Effector CD8-positive, alpha-beta T cell (primary cell): ENCODE measurements at places on chromosomes 5 and 9.

GRCh38 chr5:13731121-13731628 lies 213.3 kb downstream of the DNAH5 start:
- no peak for DNase-seq

DNA sequence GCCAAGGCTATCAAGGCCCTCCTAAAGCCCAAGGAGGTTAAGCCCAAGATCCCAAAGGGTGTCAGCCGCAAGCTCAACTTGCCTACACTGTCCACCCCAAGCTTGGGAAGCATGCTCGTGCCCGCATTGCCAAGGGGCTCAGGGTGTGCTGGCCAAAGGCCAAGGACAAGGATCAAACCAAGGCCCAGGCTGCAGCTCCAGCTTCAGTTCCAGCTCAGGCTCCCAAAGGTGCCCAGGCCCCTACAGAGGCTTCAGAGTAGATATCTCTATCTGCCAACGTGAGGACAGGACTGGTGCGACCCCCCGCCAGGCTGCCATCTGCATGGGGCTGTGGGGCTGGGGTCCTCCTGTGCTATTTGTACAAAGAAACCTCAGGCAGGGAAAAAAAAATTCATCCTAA lies 3.3 kb downstream of the HOMER1 start:
- no peak for DNase-seq

- DNase-seq: no peak
Observed at GRCh38 chr5:96563816-96564215, 98.4 kb upstream of the CAST start.

GRCh38 chr9:36896296-36896695 lies 137.8 kb downstream of the PAX5 start:
- no peak for DNase-seq

DNA sequence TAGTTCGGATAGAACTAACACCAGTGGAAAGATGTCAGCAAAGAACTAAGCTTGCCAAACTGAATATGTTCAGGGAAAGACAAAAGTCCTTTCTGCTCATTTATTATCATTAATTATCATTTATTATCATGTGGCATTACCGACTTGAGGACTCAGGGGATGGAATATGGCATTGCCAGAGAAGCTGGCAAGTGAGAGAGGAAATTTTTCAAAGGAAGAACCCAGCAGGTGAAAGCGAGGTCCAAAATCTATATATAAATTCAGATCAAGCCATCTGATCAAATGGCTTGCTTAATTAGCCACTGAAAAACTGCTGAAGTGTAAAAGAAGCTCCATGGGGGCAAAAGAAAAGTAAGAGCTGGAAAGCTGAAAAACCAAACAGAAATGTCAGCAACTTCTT lies 1049.6 kb upstream of the SEMA6A start:
- no peak for DNase-seq

DNA sequence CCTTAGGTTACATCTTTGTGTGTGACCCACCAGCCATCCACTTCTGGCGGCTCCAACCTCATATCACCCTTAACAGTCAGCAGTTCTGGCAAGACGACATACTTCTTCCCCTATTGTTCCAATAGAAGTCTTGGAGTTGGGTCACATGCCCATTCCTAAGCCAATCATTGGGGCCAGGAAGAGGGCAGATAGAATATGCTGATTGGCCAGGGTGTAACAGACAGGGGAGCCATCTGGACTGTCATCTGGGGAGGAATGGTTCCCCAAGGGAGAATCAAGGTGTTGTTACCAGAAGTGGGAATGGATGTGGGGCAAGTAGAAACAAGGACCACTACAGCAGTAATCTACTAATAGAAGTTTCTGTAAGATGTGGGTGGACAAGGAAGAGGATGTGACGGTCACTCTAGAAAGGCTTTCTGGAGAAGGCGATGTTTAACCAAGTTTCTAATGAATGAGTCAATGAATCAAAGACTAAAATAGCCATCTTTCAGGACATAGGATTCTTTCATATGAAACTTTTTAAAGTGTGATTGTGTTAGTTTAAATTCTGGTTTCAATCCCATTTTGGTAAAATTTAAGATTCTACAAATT lies 200.4 kb downstream of the ARHGAP26 start:
- DNase-seq: no peak

GRCh38 chr9:70696694-70697335 lies 282.4 kb upstream of the KLF9 start:
- no peak for DNase-seq

DNA sequence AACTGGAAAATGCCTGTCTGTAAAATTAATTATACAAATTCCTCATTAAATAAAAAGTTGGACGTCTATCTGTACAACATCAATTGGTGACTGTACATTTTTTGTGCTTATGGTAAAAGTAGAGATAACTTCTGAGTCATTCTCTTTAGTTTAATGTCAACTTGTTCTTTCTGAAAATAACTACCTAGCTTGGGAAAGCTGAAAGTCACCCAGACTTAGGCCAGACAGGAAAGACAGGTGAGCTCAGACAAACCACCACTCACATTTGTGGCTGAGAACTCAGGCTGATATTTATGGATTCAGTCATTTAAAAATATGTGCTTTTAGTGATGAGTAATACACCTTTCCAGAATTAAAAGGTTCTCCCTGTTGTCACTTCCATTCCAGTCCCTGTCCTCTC lies 31.9 kb upstream of the ENTREP1 start:
- no peak for DNase-seq

- DNase-seq: no peak
Observed at GRCh38 chr5:10235350-10235749, 14.3 kb downstream of the ATPSCKMT start.

- DNase-seq: peak; percentile 10
Observed at GRCh38 chr9:100505564-100506159, 32.7 kb downstream of the TMEFF1 start.

GRCh38 chr9:78479441-78479840 lies 182.5 kb downstream of the PSAT1 start:
- no peak for DNase-seq

GRCh38 chr9:115596021-115596745 lies 478.2 kb upstream of the TNC start:
- no peak for DNase-seq

DNA sequence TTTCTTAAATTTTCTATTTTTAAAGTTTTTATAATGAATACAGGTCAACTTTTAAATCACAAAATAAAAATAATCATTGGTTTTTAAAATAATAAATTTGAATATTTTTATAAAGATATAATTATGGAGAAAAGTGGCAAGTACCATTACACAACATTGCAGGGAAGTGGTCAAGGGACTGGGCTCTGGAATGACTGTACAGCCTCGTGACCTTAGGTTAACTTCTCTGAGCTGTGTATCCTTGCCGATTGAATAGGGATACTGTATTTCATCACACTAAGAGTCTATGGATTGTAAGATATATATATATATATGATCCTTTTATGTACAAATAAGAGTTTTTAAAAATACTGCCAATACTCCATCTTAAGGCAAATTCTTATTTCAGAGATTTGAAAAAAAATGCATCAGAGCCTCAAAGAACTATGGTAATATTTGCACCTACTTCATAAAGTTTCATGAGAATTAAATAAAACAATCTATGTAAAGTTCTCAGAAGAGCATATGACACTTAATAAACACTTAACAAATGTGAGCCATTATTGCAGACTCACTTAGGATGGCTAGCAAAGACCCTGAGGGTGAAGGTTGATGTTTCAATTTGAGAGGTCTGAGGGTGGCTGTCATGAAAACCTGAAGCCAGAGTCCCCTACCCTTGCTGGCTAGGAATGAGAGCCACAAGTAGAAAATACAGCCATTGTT lies 136.5 kb downstream of the CCDC192 start:
- no peak for DNase-seq

GRCh38 chr5:66406761-66407336 lies 189.3 kb upstream of the MAST4 start:
- DNase-seq: no peak

DNA sequence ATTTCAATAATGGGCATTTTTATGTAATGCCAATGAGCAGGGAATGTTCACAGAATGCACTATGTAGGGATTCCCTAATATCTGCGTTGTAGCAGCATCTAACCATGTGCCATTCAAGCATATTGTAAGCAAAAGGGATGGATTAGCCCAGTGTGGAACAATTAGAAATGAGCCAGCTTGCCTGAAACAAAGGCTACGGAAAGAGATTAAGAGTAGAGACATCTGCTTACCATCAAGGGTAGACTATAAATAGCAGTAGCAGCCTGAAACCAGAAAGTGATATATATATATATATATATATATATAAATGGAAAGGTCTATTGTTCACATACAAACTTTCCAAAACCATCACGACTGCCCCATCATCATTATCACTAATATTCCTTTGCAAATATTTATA lies 31.9 kb upstream of the CEP120 start:
- no peak for DNase-seq

- DNase-seq: no peak
Observed at GRCh38 chr9:38006163-38006562, 62.9 kb downstream of the SHB start.

GRCh38 chr5:174425964-174426290 lies 298.5 kb upstream of the MSX2 start:
- no peak for DNase-seq

- no peak for DNase-seq
Observed at GRCh38 chr5:73892806-73893205, 266.8 kb downstream of the ARHGEF28 start.

DNA sequence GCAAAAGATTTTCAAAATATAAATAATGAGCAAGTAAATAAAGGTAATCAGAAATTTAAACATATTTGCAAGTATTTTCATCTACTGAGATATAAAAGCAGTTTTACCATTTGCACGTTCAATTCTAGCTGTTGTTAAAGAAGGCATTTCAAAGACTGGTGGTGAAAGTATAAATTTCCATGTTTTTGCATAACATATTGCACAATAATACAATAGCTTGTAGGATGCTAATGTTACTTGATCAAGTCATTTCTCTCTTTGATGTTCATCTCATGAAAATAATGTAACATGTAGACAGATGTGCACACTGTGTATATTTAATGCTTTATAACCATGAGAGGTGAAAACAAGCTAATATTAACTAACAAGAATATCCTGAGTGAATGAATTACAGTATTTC lies 651.9 kb downstream of the CDH9 start:
- no peak for DNase-seq

- DNase-seq: no peak
Observed at GRCh38 chr5:179368126-179368805, 23.0 kb upstream of the ADAMTS2 start.

- no peak for DNase-seq
Observed at GRCh38 chr5:91272858-91273257, 110.3 kb downstream of the ARRDC3 start.

- DNase-seq: no peak
Observed at GRCh38 chr9:4799033-4799430, 6.3 kb downstream of the RCL1 start.

GRCh38 chr5:4373051-4373820 lies 766.9 kb upstream of the ADAMTS16 start:
- no peak for DNase-seq

DNA sequence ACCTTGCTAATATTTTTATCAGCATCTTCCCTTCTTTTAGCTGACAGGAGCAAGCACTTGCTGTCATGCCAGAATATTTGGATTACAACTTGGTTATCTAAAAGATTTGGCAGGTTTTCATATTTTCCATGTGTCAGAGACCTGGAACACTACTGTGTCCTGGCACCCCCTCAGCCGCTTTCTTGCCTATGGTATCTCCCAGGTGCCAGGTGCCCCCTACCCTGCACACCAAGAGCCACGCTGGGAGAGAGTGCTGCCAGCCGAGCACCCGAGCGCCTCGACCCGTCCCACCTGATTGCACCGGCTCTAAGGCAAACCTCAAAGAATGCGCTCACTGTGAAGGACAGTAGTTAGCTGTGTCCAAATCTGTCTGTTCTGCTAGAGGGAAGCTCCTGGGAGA lies 84.8 kb downstream of the GTF3C4 start:
- no peak for DNase-seq

- no peak for DNase-seq
Observed at GRCh38 chr5:56763182-56763581, 52.2 kb upstream of the MAP3K1 start.

DNA sequence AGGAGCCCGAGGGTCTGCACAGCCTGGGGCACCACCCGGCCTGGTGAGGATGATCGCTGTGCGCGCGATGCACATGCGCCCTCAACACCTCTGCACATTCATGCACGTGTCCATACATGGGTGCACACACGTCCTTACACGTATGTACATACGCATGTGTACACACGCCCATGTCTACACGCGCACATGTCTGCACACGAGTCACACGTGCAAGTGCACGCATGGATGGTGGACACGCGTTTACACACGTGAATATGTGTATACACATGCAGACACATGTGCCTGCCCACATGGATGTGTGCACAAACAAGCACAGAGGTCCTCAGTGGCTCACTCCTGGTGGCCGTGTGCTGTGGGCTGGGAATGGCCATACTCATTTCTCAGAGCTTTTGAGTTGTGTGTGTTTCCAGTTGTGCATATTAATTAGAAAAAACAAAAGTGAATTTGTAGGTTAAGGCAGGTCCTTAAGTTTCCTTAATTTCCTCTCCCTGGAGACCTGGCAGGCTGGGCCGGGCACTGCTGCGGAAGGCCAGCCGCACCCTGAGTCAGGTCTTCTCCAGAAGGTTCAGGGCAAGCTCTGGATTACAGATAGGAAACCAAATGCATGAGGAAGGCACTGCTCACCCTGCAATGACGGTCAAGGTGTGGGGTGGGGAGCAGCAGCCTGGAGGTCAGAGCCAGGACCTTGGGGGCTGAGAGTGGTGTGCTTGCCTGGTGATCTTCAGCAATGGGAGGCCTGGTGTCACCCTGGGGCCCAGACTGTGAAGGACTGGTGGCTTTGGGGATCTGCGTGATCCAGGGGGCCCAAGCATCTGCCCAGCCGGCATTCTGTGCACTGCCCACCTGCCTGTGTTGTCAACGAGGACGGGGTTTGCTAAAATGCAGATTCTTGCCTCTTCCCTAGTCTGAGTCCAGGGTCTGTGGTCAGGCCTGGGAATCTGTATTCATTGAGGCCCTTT lies 1.3 kb upstream of the RNU6ATAC start:
- no peak for DNase-seq

DNA sequence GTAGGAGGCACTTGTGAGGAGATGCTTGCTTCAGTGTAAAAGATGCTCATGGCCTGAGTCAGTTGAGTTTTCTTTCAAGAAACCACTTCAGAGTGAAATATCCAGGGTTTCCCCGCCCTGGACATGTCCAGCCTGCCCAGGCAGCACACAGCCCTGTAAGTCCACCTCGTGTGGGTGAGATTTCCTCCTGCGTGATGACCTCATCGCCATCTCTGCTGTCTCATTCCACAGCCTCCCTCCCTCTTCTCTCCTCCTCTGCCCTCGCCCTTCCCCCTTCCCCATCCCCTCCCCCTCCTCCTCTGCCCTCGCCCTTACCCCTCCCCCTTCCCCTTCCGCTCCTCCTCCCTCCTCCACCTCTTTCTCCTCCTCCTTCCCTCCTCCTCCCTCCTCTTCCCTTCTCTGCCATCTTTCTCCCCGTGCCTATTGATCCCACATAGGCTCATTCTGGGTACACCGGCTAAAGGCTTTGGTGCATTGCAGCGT lies 34.0 kb upstream of the NCS1 start:
- DNase-seq: no peak
